ENCODE measurements at places on chromosomes 12 and 14.

DNA sequence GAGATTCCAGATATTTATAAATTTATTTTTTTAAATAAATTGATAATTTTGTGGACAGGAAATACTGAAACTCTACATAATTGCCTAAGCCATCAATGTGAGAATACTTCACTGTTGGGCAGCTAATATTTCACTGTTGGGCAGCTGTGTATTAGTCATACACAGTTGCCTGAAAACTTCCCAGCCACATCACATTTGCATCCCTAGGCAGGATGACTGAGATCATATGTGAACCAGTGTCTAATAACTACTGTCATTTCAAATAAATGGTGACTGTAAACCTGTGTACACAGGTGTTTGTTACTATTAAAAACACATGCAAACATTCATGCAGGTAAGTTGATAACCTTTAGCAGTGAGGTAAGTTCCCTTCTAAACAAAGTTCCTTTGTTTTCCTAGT is 43.9 kb downstream of the TMTC3 start:
- DNase-seq: no peak

DNA sequence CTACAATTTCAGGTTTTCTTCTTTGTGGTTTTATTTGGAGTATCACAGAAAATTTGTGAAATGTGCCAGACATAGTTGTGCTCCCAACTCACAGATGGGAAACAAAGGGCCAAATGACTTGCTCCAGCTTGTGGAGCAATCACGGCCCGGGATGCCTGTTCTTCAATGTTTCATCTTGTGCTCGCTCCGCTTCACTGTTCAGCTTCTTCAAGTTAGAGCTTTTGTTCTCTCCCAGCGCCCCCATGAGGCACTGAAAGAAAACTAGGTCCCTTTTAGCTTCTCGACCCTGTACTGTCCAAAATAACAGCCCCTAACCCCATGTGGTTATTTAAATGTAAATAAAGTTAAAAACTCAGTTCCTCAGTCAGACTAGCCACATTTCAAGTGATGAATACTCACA is 187.9 kb upstream of the STXBP6 start:
- peak; percentile 38 for DNase-seq

DNA sequence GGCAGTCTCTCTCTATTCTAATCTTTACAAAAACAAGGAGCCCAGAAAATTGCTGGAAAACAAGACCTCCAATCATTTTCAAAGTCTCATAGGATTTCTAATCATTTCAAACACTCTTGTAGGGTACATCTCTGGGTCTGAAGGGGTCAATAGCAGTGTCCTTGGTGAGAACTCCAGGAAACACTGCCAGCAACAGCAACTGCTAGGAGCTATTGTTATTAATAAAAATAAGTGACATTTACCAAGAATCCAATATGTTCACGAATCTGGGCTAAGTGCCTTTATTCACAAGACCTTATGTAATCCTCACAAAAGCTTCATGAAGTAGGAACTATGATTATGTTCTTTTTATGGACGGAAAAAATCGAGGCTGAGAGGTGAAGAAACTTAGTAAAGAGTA is 72.8 kb downstream of the TTC7B start:
- no peak for DNase-seq

GRCh38 chr12:88472248-88472647 is 108.0 kb downstream of the KITLG start:
- no peak for DNase-seq

- no peak for DNase-seq
These were observed 63.2 kb downstream of the FBXL14 start for GRCh38 chr12:1531153-1531653.

GRCh38 chr12:52532636-52533035 is 12.4 kb upstream of the KRT5 start:
- no peak for DNase-seq

DNA sequence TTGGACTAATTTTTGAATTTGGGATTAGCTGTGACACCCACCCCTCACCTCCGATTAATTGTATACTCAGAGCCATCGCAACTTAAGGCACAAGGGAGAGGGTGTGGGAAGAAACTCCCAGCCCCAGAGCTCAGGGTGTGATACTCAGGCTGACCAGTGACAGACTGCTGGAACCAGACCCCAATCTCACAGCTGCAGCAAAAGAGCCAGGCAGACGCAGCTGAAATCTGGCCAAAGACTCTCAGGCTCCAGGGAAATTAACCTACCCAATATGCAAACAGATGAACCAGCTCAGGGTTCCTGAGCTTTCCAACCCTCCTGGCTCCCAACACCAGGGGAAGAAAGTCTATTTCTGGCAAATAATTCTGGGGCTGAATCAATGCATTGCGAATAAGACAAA is 30.5 kb downstream of the ANAPC7 start:
- DNase-seq: no peak

DNA sequence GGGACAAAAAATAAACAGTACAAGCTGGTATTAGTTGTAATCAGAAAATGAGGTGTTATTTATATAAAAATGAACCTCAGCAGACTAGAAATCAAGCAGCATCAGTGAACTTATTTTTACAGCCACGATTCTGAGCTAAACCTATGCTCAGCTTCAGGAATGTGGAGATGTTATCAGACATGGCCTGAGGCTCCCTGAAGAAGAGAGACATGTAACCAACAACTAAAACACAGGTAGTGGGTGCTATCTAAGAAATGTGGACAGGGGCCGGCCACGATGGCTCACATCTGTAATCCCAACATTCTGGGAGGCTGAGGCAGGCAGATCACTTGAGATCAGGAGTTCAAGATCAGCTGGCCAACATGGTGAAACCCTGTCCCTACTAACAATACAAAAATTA is 534.3 kb downstream of the VRK1 start:
- DNase-seq: no peak

DNA sequence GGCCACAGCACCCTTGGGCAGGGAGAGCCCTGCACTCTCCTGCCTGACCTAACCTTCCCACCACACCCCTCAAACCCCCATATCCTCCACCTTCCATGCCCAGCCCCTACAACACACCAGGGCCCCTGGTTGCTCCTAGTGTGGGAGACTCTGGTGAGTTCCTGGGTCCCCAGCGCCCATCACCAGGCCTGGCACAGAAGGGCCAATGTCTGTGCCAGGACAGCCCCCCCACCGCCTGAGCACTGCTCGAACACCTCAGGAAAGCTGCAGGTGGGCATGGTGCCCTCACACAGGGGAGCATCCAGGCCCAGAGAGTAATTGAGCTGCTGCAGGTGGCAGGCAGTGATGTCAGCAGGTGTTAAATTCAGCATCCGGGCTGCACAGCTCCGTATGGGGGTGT is 15.2 kb downstream of the ADCY6 start:
- no peak for DNase-seq

- no peak for DNase-seq
These were observed 398.8 kb downstream of the PRKD1 start for GRCh38 chr14:29528889-29529288.

DNA sequence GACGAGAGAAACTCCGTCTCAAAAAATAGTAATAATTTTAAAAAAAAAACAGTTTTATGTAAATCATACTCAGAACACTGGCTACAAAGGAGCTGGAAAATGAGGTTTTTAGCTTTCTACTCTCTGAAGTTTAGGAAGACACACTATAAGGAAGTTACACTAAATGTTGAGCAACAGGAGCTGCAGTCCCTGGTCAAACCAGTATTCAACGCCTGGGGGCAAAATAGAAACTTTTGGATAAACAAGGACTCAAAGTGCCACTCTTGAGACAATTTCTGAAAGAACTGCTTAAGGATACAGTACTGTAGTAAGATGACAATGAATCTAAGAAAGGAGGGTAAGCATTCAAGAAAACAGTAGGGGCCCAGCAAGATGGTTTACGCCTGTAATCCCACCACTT is 29.3 kb downstream of the ACTR6 start:
- peak; percentile 50 for DNase-seq
